H1 (cell line): ENCODE measurements at places on chromosomes 4 and X. TPM values are rescaled to one million over a fixed set of nuclear protein-coding genes. Genes with fewer than 3 reads are reported as not detected.

The RTL3 gene
- not detected in 2 replicates for total RNA-seq

The CXCL3 gene
- total RNA-seq = 5.2 TPM in 2 replicates

The MID1 gene
- total RNA-seq = 49.3 and 54.3 TPM in 2 replicates

The TIGD4 gene
- total RNA-seq = 1.8 and 2.3 TPM in 2 replicates

The NAP1L5 gene
- 2.4 and 2.7 TPM in 2 replicates for total RNA-seq

The ZMYM3 gene
- total RNA-seq = 82.0 and 86.4 TPM in 2 replicates

The HDX gene
- 10.2 and 10.8 TPM in 2 replicates for total RNA-seq

The MTMR8 gene
- total RNA-seq = 5.3 and 6.3 TPM in 2 replicates

The EPGN gene
- total RNA-seq = not detected in 2 replicates

The TCEANC gene
- total RNA-seq = 2.0 and 3.2 TPM in 2 replicates

The ADGRG4 gene
- not detected in 2 replicates for total RNA-seq

The UGT2B17 gene
- total RNA-seq = not detected in 2 replicates
